GM20000 (cell line): ENCODE measurements at places on chromosomes 3 and 15.

DNA sequence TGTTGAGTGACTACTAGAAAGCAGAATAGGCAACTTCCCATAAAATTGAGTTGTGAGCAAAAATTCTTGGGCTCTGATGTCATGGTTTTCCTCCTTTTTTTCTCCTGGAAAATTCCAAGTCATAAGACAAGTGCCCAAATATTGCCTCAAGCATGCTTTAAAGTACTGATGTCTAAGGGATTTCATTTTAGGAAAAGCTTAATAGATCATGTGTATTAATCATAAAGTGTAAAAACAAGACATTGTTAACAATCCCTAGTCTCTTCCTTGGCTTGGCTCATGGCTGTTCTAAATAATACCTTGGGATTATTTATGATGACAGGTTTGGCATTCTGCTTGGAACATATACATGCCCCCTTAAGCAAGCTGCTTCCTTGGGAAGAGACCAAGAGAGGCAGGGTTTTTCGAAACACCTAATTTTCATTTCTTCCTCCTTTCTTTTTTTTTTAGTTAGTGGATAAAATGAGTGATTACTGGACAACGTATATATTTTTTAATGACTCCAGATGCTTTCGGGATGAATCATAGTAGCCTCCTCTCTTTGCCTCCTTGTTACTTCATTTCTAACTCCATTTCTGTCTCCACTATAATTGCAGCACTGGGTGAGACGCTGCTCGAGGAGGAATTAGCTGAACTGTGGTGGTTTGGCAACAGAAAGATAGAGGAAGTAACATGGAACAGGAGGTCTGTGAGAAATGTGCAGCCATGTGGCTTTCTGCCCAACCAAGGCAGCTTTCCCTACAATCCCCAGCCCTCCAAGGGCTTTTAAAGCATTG lies 104.9 kb downstream of the TPRG1 start:
- DNase-seq: no peak

DNA sequence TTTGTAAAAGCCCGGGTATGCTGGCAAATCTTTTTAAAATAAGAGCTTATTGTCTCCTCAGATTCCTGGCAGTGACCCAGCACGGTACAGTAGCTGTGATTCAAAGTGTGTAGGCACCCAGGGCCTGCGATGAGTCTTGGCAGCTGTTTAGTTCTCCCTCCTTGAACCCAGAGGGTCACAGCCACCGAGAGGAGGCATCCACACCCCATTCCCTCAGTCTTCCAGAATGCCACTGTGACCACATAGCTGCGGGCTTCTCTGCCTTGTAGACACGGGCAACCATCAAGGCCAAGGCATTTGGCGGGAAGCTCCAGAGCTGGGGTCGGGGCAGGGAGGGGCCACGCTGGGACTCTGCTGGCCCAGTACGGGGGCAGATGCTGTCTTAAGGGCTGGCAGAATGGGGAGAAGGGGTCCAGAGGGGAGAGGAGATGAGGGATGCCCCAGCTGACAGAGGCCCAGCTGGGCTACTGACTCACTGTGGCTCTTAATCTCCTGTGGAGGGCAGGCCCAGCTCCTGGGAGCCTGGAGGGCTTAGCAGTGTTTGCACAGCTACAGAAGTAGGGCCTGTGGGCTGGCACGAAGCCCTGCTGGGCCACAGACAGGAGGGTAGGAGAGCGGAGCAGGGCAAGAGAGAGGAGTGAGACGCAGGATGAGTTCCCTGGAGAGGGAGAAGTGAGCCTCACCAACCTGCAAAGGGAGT lies 68.8 kb upstream of the DLG1 start:
- no peak for DNase-seq

GRCh38 chr3:17730318-17730967 lies 12.0 kb downstream of the TBC1D5 start:
- DNase-seq: no peak

DNA sequence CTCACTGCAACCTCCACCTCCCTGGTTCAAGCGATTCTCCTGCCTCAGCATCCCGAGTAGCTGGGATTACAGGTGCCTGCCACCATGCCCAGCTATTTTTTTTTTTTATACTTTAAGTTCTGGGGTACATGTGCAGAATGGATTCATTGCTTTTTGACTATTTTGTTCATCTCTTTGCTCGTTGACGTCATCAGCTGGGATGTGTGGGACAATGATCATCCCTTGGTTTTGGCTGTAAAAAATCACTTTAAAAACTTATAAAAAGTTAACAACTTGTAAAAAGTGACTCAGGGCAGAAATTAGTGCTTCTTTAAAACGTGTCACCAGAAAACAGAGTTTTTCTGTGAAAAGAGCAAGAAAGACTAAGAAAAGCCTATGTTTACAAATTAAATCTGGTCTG lies 37.8 kb downstream of the IGSF10 start:
- no peak for DNase-seq

DNA sequence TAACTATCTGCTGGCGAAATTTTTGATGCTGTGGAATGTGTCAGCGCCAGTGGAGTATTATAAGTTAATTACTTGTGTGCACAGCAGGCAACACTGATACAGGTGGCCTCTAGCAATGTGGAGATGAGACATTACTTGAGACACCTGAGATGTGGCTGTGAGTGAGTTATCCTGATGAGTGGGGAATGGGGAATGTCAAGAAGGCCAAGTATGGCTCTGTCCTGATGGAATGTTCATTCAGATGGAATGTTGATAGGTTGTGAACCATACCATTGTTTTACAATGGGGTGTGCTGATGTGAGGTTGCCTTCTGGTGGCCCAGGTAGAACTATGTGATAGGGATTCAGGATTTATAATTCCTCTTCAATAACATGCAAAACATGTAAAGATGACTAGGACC lies 404.8 kb downstream of the PTPRG start:
- no peak for DNase-seq

- no peak for DNase-seq
Measured at GRCh38 chr3:183172051-183172639, 9.6 kb upstream of the LAMP3 start.
